Stimulated activated memory B cell treated with anti-CD40 and anti-IgM and Interleukin-4, amounts not matched to agents 10 μg/mL and 1 μg/mL and 100 μg/mL, for 72 hours (primary cell): ENCODE measurements at places on chromosomes 4 and X.

DNA sequence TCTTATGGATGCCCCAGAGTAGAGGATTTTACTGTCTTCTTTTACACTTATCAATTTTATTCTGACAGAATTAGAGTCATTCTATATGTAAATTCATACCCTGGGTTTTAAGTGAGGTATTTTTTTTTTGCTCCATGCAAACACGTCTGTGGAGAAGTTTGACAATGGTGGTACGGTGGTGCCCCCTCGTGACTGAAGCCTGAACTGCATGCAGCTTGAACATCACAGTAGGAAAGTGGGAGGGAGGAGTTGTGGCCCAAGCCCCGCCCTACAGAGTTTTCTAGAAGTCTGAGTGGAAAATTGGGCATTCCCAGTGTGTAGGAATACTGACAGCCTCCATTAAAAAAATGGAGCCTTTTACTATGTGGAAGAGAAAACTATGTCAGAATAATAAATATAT, 73.3 kb upstream of the RAB40AL start:
- peak; percentile 71 for ATAC-seq

DNA sequence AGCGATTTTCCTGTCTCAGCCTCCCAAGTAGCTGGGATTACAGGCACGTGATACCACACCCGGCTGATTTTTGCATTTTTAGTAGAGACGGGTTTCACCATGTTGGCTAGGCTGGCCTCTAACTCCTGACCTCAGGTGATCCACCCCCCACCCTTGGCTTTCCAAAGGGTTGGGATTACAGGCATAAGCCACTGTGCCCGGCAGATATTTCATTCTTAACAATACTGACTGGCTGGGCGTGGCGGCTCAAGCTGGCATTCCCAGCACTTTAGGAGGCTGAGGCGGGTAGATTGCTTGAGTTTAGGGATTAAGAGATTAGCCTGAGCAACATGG, 1.3 kb downstream of the PQBP1 start:
- no peak for ATAC-seq

DNA sequence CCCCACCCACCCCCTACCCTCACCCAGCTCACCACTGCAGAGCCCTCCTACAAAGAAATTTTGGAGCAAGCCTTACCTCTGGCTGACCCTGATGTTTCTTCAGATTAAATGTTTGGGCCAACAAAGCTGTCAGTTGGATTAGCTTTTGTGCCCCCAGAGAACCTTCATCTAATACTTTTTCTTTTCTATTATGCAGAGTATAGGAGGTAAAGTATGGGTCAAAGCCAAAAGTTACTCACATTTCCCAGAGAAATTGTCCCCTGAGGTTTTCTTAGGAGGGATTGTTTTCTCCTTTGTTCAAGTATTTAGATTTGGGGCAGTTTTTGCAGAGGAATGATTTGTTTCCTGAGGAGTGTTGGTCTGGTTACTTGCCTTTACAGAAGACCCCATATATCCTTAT, 69.5 kb downstream of the AASDH start:
- no peak for ATAC-seq

- ATAC-seq = no peak
Observed at GRCh38 chr4:127251423-127251822, 381.3 kb upstream of the INTU start.
